NCI-H1930 (cell line): ENCODE measurements at places on chromosomes 1 and 21.
A peak's percentile ranks its signal among the peaks of the same experiment; 100 is the strongest.

DNA sequence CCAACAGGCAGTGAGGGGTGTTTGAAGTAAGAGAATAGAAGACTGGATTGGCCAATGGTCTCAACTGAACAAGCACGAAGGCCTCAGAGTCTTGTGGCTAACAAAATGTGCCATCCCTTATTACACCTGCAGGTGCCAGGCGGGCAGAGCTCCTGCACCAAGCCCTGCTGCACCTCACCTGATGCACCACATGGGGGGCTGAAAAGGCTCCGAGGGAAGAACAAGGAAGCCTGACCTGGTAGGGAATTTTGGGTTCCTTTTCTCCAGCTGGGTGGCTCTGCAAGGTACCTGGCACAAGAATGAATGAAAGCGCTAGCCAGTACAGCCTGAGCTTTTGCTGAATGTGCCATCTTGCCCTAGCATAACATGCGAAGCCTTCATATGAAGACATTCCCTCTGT, 9.7 kb downstream of the HSD3B1 start:
- no peak for DNase-seq

GRCh38 chr1:186118724-186119123, 256.3 kb downstream of the TPR start:
- DNase-seq: no peak

GRCh38 chr1:157144509-157144908, 6.3 kb upstream of the ETV3 start:
- DNase-seq: no peak

DNA sequence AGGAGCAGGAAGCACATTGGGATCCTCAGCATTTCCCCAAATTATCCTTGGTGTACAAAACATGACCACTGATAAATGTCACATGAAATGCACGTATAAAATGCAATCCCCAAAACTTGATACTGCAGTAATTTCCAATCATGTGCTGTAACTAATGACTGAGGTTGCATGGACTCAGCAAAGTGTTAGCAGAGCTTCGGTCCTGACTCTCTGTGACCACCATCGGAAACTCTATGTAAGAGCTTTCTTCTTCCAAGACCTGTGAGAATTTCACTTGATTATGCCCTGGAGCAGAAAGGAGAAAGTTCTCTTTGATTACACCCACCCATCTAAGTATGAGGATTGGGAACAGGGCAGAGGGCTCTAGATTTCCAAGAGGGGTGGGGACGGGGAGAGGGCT, 908 bp downstream of the CD53 start:
- DNase-seq: no peak

- peak; percentile 29 for DNase-seq
Measured at GRCh38 chr1:92483610-92484471, 2.9 kb downstream of the GFI1 start.

DNA sequence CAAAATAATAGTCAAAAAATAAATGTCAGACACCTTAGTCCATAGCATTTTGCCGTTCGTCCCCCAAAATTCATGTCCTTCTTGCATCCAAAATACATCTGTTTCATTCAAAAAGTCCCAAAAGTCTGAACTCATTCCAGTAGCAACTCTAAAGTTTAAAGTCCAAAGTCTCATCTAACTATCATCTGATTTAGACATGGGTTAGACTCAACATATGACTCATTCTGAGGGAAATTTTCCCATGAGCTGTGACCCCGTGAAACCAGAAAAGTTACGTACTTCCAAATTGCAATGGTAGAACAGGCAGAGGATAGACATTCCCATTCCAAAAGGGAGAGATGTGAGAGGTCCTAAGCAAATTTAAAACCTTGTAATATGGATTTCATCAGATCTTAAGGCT, 48.6 kb upstream of the CACHD1 start:
- DNase-seq: no peak

DNA sequence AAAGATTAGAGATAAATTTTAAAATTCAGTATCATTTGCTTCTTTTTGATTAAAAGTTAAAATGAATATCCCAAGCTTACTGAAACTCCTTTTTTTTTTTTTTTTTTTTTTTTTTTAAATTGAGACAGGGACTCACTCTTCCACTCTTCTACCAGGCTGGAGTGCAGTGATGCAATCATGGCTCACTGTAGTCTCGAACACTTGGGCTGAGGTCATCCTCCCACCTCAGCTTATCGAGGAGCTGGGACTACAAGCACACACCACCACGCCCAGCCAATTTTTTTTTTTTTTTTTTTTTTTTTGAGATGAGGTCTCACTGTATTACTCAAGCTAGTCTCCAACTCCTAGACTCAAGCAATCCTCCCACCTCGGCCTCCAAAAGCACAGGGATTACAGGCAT, 92.1 kb upstream of the RGS18 start:
- no peak for DNase-seq

- no peak for DNase-seq
Measured at GRCh38 chr21:25750085-25750484, 15.3 kb downstream of the GABPA start.

DNA sequence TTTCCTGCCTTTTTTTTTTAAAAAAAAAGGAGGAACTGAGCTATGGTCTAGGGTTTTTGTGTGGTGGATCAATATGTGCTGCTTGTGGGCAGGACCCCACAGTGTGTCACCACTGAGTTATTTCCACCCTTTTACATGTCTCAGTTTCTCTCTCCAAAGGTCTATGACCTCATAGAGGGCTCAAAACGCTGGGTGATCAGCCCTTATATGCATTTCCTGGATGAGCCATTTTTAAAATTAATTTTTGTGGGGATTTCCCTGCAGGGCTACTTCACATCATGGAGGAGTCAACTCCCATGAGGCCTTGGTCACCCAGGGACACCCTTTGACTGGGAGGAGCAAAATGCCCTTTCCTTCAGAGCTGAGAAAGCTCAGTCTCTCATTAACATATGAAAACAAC, 20.7 kb upstream of the HAO2 start:
- DNase-seq: no peak

- no peak for DNase-seq
Measured at GRCh38 chr1:43802356-43802980, 95.1 kb downstream of the ST3GAL3 start.

DNA sequence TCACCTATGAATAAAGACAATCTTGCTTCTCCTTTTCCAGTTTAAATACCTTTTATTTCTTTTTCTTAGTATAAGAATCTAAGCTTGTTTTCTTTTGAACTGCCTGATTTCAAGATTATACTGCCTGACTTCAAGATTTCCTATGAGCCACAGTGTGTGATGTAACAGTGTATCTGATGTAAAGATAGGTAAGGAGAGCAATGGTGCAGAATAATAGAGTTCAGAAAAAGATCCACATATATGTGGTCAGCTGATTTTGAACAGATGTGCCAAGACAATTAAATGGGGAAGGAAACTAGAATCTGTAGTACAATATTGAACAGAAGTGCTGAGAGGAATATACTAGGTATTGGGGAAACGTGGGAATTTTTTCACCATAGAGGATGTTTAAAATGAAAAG, 21.0 kb downstream of the EXO1 start:
- DNase-seq: no peak

- no peak for DNase-seq
Measured at GRCh38 chr21:41009398-41010100, 158.4 kb upstream of the BACE2 start.

DNA sequence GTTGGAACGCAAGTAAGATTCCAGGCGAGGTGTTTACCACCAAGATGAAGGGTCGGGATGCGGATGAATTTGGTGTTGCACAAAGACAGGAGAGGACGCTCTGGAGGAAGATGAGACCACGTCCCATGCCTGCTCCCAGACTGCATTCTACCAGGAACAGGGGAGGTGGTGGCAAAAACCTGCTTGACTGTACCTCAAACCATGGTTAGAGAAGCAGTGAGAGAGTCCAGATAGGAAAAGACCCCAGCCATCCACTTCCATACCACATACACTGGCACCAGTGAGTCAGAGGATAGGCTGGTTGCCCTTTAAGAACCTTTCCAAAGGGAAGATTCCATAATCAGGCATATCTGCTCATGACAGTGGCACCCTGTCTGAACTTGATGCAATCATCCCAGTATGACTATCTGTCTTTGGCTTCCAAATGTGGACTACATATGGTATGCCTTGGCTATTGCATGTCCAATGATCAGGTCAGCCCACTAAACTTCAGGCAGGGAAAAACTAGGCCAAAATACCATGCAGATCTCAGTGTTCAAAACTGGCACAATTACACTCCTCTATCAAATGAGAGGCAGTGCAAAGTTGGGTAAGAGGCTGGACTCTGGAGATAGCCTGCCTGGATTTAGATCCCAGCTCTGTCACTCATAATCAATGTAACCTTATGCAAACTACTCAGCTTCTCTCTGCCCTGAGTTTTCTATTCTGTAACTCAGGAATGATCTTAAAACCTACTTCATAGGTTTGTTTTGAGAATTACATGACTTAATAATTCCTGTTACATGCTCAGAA, 20.6 kb downstream of the NPR1 start:
- DNase-seq: no peak

DNA sequence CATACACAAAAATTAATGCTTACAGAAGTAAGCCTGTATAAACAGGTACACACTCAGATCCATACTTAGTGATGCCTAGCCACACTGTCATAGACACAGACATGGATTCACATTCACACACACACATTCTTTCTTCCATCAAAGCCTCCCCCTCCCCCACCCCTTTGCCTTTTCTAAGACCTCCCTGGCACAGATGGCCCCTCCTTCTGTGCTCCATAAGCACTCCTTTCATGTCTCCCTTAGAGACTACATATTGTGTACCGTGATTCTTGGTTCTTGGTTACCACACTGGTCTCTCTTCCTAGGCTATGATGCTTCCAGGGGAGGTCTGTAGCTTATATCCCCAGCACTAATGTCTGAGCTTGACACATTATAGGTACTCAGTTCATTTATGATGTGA, 2.0 kb upstream of the NHLH2 start:
- DNase-seq: no peak

GRCh38 chr1:60622486-60622885, 459.9 kb upstream of the NFIA start:
- DNase-seq: no peak

DNA sequence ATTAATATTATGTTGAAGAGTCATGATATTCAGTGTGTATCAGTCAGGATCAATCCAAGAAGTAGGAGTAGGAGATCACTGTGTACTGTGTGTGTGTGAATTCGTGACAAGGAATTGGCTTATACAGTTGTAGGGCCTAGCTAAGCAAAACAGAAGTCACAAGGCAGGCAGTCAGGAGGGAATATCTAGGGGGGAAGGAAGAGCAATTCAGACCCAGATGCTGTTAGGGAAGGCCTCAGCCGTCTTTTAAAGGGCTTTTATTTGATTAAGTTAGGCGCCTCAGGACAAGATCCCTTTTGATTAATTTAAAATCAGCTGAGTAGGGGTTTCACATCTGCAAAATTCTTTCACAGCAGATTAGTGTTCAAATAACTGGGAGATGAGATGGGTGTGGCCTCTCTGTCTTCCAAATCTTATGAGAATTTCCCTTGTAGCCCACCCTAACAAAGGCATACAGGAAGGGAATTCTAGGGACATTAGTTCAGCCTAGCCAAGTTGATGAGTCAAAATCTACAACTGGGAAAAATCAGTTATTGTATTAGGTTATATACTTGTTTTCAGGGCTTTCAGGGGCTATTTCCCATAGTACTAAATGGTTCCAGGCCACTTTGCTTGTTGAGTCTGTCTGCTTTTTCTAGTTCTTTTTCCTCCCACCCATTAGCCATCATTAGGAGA, 47.4 kb downstream of the ALG6 start:
- no peak for DNase-seq

DNA sequence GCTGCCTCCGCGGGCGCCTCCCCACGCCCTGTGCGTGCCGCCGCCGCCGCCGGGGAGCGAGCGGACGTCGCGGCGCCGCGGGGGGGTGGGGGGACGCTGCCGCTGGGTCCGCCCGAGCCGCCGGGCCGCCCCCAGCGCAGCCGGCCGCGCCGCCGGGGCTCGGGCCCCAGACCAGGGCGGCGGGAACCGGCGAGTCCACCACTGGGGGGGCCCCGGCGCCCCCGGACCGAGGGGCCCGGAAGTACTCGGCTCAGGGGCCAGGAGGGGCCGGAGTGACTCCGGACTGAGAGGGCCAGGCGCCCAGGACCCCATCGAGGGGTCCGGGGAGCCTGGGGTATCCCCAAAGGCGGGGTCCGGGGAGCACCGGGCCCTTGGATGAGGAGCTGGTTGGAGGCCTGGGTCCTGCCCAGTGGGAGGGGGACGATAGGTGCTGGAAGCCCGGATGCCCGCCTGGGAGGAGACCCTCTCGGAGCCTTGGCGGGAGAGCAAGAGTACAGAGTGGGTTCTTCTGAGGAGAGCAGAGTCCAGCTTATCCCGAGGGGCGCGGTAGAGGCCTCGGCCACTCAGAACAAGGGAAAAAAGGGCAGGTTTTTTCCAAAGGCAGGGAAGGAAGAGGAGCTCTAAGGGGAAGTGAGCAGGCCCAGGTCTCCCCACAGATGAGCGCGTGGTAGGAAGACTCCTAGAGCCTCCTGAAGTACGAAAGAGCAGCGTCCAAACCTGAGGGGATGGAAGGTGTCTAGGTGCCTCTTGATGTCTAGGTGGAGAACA, 556 bp downstream of the GMEB1 start:
- peak; percentile 82 for DNase-seq

GRCh38 chr1:232130815-232131480, 499.0 kb downstream of the SIPA1L2 start:
- no peak for DNase-seq

GRCh38 chr1:7366955-7367665, 404.0 kb upstream of the VAMP3 start:
- no peak for DNase-seq

- DNase-seq: no peak
Measured at GRCh38 chr1:51504806-51505525, 14.1 kb downstream of the EPS15 start.

- no peak for DNase-seq
Measured at GRCh38 chr1:9246841-9247785, 12.5 kb downstream of the H6PD start.

GRCh38 chr1:111399792-111400610, 27.5 kb downstream of the OVGP1 start:
- DNase-seq: peak; percentile 24

- DNase-seq: no peak
Measured at GRCh38 chr1:168792592-168793125, 63.7 kb upstream of the DPT start.

DNA sequence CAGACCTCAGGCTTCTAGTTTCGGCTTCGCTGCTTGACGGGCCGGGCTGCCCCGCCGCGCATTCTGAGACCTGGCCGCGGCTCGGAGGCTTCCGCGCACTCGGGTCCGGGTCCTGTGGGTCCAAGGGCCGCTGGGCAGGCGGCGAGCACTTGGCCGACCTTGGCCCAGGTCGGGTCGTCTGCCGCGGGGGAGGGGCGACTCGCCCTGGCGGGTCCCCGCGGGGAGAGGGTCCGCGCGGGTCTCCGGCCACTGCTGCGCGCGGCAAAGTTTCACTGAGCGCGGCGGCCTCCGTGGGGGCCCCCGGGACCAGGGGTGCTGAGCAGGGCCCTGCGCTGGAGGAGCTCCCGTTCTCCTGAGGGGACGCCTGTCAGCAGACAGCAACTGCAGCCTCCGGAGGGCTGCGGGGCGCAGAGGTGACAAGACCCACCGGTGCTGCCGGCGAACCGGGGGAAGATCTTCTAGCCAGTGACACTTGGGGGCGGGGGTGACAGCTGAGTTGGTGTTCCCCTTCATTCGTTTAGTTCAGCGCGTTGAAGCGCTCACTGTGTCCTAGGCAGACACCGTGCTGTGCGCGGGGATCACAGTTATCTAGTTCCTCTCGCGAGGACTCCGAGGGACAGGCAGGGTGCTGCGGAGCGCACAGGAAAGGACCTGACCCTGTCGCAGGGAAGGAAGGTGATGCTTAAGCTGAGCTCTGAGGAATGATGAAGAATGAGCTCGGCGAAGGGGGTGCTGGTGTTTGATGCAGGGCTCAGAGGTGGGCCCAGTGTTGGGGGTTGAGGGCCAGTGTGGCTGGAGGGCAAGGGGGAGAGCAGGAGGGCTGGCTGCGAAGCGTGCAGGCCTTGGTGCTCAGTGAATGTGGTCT, 725 bp downstream of the MTFR1L start:
- DNase-seq: no peak
